ENCODE measurements at places on chromosomes 11 and 22. TPM values are rescaled to one million over a fixed set of nuclear protein-coding genes. Genes with fewer than 3 reads are reported as not detected.

CLP1 gene
- 9.8 TPM for total RNA-seq

TTC36 gene
- 3.7 TPM for total RNA-seq

DDTL gene
- not detected for total RNA-seq

LRRC74B gene
- total RNA-seq: not detected

ROBO4 gene
- total RNA-seq: 3.9 TPM

GVQW3 gene
- 19.9 TPM for total RNA-seq

FGF19 gene
- total RNA-seq: not detected

SCGB2A2 gene
- total RNA-seq: not detected

OR5M11 gene
- not detected for total RNA-seq

DGCR8 gene
- 24.8 TPM for total RNA-seq

DMC1 gene
- total RNA-seq: 3.4 TPM

PANX2 gene
- total RNA-seq: 3.2 TPM

OR51F1 gene
- total RNA-seq: not detected

OR8U1 gene
- total RNA-seq: not detected

GAS2 gene
- 6.6 TPM for total RNA-seq

MYO18B gene
- total RNA-seq: under 0.01 TPM

THAP12 gene
- 51.6 TPM for total RNA-seq

SCARF2 gene
- total RNA-seq: 2.5 TPM

RIBC2 gene
- 0.25 TPM for total RNA-seq

CASP4 gene
- 2.0 TPM for total RNA-seq

NAALAD2 gene
- total RNA-seq: 6.4 TPM

KCNK4 gene
- total RNA-seq: 1.5 TPM

PKP3 gene
- total RNA-seq: 0.74 TPM

PARVG gene
- total RNA-seq: 1.5 TPM

PRR33 gene
- total RNA-seq: not detected

OR5A1 gene
- not detected for total RNA-seq

TENM4 gene
- 80.6 TPM for total RNA-seq

GUCY1A2 gene
- total RNA-seq: 109 TPM

MYEOV gene
- total RNA-seq: not detected

SLC6A5 gene
- total RNA-seq: under 0.01 TPM

RASSF7 gene
- 3.4 TPM for total RNA-seq

TSPAN18 gene
- total RNA-seq: 19.9 TPM

APLNR gene
- 6.4 TPM for total RNA-seq

INSC gene
- not detected for total RNA-seq

TMEM191B gene
- 2.2 TPM for total RNA-seq

OAF gene
- 1.2 TPM for total RNA-seq

LYVE1 gene
- 4.9 TPM for total RNA-seq

SLC35F2 gene
- total RNA-seq: 30.7 TPM

MMP1 gene
- not detected for total RNA-seq

P2RX3 gene
- not detected for total RNA-seq

SLC43A3 gene
- 6.1 TPM for total RNA-seq

ARAP1 gene
- 30.0 TPM for total RNA-seq

KRTAP5-10 gene
- total RNA-seq: not detected

OOSP1 gene
- 0.25 TPM for total RNA-seq

STK33 gene
- 4.2 TPM for total RNA-seq

MAP6 gene
- 77.9 TPM for total RNA-seq
